ENCODE measurements at places on chromosomes 2 and 18.

DNA sequence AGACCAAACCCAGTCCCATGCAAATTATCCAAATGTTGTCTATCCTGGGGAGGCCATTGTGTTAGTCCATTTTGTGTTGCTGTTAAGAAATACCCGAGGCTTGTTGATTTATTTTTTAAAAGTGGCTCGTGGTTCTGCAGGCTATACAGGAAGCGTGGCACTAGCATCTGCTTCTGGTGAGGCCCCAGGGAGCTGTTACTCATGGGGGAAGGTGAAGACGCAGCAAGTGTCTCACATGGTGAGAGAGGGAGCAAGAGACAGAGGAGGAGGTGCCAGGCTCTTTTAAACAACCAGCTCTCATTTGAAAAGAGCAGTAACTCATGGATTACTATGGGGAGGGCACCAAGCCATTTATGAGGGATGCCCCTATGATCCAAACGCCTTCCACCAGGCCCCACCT, 80.3 kb upstream of the ARL4C start:
- no peak for DNase-seq

GRCh38 chr2:79129804-79130203, 9.5 kb downstream of the REG1A start:
- DNase-seq: no peak

DNA sequence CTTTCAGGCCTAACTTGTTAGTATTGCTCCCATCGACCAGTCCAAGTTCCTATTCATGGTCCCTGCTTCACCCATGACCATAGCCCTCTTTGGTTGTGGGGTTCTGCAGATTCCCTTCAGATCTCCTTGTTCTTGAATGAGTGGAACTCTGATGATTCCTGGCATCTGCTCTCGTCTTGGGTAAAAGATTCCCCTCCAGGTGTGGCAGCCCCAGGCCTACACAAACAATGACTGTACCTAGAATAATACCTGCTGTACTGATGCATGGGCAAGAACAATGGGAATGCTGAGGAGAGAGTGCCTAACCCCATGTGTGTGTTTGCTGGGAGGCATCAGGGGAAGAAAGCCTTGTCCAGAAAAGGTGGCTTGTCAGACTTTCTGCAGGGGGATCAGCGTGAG, 39.2 kb upstream of the MRPL19 start:
- no peak for DNase-seq

- DNase-seq: no peak
These were observed 2.4 kb downstream of the TMEM185B start for GRCh38 chr2:120220756-120221155.

DNA sequence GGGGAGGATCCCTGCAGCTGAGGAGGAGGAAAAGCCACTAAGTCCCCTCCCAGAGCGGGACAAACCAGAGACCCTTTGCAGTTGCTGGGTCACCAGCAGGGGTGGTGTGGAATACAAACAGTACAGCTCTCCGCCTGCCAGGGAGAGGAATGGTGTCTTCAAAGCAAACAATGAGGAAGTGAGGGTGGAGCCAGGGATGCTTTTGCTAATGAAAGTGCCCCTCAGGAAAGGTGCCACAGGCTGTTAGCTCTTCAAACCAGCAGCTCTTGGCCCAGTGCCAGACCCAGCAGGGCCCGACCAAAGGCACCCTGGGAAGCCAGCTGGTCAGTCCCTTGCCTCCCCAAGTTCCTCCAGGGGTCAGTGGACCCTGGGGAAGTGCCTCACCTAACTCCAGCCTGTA, 102.8 kb downstream of the HIBCH start:
- DNase-seq: peak; percentile 54

Measured in Kasumi-1 (cell line).